ENCODE measurements at places on chromosomes 16 and 17.

GRCh38 chr16:78762222-78762621 is 662.8 kb downstream of the WWOX start:
- no peak for DNase-seq

GRCh38 chr17:68585643-68586042 is 15.5 kb downstream of the FAM20A start:
- DNase-seq = no peak

GRCh38 chr17:30229012-30229411 is 6.5 kb downstream of the SLC6A4 start:
- no peak for DNase-seq

GRCh38 chr17:76278268-76278908 is 13.2 kb downstream of the UBALD2 start:
- DNase-seq = no peak

GRCh38 chr16:53495325-53495724 is 7.7 kb downstream of the AKTIP start:
- no peak for DNase-seq

DNA sequence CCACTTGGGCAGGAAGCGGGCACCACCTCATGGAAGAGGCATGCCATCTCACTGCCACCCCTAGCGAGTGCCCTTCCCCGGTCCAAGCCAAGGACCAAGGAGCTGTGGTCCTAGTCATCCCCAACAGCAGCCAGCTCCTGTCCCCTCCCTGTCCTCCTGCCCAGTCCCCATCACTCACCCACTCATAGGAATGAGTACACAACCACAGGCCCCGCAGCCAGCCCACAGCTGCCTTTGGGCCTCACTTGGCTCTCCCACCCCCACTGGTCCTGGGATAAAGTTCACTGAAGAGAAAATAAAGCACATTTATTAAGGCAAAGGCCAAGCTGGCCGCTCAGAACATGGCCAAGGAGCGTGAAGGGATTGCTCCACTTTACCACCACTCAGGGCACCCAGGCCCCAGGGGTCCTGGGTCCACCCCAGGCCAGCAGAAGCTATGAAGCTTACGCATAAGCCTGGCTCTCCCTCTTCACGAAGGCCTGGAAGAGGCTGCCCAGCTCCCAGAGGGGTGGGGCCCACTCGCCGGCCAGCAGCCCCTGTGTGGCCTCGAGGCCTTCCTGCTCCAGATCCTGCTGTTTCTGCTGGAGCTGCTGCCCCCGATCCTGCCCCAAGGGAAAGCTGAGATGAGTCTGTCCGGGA is 3.6 kb downstream of the SCRN2 start:
- no peak for DNase-seq

GRCh38 chr16:60991886-60992285 is 1044.4 kb downstream of the CDH8 start:
- DNase-seq = no peak

DNA sequence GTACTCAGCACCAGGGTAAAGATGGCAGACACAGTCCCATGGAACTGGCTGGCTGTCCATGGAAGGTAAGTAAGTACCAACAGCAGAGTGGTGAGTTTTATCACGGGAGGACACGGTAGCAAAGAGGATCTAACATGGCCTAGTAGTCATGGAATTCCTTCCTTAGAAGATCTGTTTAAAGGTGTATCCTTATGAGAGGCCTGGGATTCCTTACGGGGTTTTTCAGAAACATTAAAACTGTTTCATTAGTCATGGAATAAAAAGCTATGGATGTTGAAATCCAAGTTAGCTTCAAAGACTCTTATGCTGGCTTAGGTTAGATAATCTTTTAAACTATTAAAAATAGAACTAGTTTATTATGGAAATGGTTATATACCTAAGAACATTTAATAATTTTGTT is 7.4 kb downstream of the FTO start:
- DNase-seq = no peak

- no peak for DNase-seq
These were observed 575.8 kb downstream of the TOX3 start for GRCh38 chr16:51971184-51971583.

GRCh38 chr16:57578521-57579360 is 36.3 kb downstream of the ADGRG5 start:
- no peak for DNase-seq

DNA sequence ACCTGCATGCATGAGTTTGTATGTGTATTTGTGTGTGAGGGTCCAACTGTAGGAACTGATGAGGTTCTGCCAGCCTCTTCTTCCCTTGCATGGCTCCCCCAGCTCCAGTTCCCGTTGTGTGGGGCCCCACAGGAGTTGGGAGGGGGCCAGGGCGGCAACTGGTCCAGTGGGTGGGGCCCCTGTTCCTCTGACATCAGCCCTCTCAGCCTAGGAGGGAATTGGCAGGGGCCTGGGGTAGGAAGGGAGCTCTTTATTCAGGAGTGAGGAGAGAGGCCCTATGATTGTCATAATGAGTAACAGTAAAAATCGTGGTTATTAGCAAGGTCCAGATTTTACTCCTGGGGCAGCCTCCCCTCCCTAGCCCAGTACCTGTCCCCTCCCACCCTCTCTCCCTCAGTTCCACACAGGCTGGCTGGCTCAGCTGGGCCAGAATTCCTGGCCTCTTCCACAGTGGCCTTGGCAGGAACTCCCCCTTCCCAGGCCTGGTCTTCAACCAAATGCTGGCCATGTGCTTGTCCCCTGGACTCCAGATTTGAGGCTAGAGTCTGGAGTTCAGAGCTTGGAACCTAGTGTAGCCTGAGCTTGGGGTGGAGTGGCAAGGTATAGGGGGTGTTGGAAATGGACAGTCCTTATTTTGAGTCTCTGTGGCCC is 18.9 kb downstream of the RARA start:
- peak; percentile 70 for DNase-seq

DNA sequence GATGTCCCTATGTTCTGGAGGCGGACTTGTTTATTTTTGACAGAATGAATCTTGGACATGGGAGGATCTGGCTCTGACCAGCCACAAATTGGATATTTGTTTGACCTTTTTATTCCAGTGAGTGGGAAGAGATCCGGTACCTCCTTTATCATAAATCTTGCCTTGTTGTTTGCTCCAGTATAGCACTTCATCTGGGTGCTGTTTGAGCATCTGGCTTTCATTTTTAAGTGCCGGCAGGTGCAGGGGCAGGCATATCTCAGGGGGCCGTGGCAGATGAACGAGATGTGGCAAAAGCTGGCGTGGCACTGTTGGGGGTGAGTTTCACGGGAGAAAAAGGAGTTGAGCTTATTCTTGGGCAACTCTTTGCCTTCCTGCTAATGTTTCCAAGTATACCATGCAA is 37.8 kb downstream of the MSI2 start:
- DNase-seq = no peak

DNA sequence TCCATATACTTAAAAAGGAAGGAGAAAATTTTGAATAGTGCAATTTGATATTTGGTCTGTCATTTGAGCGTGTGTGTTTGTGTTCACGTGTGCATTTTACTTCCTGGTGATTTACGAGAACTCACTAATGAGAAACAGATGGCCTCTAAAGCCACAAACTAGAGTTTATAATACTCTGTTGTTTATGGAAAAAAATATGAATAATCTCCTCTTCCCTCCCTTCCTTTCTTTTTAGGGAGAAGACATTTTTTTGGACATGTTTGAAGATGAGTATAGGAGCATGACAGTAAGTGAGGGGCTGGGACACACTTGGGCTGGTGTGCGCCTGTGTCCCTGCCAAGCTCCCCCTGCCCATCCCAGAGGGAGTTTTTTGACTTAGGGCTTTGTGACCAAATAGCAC is 102.7 kb downstream of the CLEC16A start:
- no peak for DNase-seq

DNA sequence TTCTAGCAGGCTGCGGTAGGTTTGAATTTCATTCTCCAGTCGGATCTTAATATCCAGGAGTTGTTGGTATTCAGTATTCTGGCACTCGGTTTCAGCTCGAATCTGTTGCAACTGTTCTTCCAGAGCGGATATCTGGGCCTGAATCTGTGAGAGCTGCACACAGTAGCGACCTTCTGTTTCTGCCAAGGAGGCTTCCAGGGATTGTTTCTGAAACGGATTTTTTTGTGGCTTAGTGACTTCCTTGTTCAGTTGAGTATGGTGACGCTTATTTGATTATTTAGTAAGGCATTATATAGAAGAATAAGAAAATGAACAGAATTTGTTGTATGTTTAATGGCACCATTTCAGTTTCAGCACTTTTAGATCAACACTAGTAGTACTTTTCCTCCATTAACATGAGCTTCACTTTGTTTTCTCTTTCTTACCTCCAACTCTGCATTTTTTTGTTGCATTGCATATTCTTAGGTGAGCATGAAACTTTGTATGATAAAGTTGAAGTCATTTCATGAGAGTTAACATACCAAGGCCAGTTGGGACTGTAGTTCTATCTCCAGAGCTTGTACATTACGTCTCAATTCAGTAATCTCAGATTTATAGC is 2.8 kb downstream of the KRT10 start:
- DNase-seq = peak; percentile 24

DNA sequence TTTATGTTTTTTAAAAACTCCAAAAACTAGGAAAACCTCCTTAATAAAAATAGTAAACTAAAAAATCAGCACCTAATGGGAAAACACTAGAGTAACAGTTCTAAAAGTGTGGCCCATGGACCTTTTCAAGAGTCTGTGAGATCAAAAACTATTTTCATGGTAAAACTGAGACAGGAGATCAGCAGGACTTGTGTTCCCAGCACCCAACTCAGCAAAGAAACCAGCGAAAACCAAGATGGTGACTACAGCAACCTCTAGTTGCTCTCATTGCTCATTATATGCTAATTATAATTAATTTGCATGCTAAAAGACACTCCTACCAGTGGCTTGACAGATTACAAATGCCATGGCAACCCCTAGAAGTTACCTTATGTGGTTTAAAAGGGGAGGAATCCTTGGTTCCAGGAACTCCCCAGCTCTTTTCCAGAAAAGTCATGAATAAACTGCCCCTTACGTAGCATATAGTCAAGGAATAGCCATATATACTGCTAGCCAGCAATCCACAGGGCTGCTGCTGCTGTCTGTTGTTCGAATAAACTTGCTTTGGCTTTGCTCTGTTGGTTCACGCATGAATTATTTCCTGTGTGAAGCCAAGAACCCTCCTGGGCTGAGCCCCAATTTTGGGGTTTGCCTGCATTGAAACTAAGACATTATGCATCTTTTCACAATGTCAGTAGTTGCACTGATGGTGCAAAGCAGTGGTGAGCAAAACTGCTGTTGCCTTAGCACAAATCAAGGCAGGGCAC is 12.4 kb downstream of the CMTR2 start:
- DNase-seq = no peak

- DNase-seq = peak; percentile 70
These were observed 5.5 kb upstream of the SLC25A35 start for GRCh38 chr17:8300627-8301242.

- DNase-seq = no peak
These were observed 170.8 kb upstream of the ASIC2 start for GRCh38 chr17:33463887-33464286.

GRCh38 chr16:149024-149660 is 3.3 kb upstream of the HBZ start:
- DNase-seq = no peak

Data from femur (tissue), 1 donor.